Mammary epithelial cell (primary cell): ENCODE measurements at places on chromosomes 6 and 20. TPM values are rescaled to one million over a fixed set of nuclear protein-coding genes. Genes with fewer than 3 reads are reported as not detected.

Gene GRM1
- total RNA-seq: not detected in 2 replicates

Gene SLC22A7
- not detected in 2 replicates for total RNA-seq

Gene MAFB
- total RNA-seq: 0.47 and 0.86 TPM in 2 replicates

Gene MCCD1
- total RNA-seq: not detected

Gene HLA-G
- total RNA-seq: 0.32 TPM in 1 of 2 replicates, not detected in the other

Gene BPIFB1
- not detected for total RNA-seq

Gene SEMG1
- total RNA-seq: not detected

Gene SAPCD1
- total RNA-seq: 3.2 and 3.9 TPM in 2 replicates

Gene POU3F2
- total RNA-seq: not detected

Gene PRND
- not detected in 2 replicates for total RNA-seq

Gene MPIG6B
- total RNA-seq: not detected in 2 replicates

Gene HLA-DOB
- 8.3 TPM for total RNA-seq

Gene PRDM13
- not detected for total RNA-seq

Gene ETV7
- total RNA-seq: 0.64 and 1.1 TPM in 2 replicates

Gene TRIM10
- total RNA-seq: not detected in 2 replicates

Gene TGM2
- total RNA-seq: 12.7 and 53.4 TPM in 2 replicates

Gene CCN6
- 8.2 TPM for total RNA-seq

Gene PPP1R16B
- not detected in 2 replicates for total RNA-seq

Gene SIGLEC1
- total RNA-seq: not detected

Gene MARCKS
- 58.4 and 65.4 TPM in 2 replicates for total RNA-seq
